Right hindlimb (tissue), 1 donor: ENCODE measurements at places on chromosomes 3 and 15.
A peak's percentile ranks its signal among the peaks of the same experiment; 100 is the strongest.

GRCh38 chr15:75420698-75421097 lies 30.8 kb downstream of the SIN3A start:
- DNase-seq, result no peak

DNA sequence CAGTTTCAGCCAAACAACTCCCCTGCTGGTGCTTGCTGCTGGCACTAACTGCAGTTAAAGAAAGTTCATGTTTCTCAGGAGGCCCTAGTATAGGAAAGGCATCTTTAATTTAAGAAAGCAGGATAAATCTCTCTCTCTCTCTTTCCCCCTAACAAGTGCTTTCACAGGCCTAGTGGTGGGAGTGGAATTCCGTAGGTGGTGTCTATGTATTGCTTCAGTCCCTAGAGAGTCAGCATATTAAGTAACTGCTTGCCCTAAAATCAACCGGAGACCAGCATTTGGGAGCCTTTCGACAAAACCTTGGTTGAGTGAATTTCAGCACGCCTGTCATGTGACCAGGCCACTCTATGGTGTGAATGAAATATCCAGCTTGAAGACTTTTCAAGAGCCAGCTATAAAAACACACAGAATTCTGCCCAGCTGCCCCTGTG lies 169.2 kb upstream of the TGFBR2 start:
- peak; percentile 39 for DNase-seq

GRCh38 chr3:17481116-17481515 lies 261.3 kb downstream of the TBC1D5 start:
- DNase-seq, result no peak

DNA sequence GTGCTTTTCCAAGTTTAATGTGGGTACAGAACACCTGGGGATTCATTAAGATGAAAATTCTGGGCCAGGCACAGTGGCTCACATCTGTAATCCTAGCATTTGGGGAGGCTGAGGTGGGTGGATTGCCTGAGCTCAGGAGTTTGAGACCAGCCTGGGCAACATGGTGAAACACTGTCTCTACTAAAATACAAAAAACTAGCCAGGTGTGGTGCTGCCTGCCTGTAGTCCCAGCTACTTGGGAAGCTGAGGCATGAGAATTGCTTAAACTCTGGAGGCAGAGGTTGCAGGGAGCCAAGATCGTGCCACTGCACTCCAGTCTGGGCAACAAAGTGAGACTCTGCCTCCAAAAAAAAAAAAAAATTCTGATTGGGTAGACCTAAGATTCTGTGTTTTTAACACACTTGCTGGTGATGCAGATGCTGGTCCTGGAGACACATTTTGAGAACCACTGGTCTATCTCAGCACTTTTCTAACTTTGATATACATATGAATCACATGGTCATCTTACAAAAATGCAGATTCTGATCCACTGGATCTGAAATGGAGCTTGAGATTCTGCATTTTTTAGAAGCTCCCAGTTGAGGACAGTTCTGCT lies 223.8 kb upstream of the SATB1 start:
- DNase-seq, result no peak

- no peak for DNase-seq
Measured at GRCh38 chr3:180646187-180646790, 33.0 kb downstream of the CCDC39 start.

DNA sequence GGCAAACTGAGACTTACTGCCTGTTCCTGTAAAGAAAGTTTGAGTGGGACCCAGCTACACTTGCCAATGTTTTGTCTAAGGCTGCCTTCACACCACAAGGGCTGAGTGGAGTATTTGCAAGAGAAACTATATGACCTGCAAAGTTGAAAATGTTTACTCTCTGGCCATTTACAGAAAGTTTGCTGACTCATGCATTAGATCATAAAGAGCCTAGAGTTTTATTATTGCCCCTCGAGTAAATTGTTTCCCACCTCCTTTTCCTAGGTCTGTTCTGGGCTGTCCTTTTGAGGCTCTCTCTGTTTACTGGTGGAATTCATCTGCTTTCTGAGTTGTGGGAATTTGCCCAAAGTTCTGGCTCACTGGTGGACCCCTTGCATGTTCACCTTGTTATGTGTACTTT lies 6.7 kb upstream of the PROK2 start:
- no peak for DNase-seq

GRCh38 chr15:32824777-32825176 lies 107.0 kb downstream of the GREM1 start:
- no peak for DNase-seq

GRCh38 chr3:140342668-140343067 lies 335.2 kb upstream of the TRIM42 start:
- no peak for DNase-seq

GRCh38 chr15:70266412-70267121 lies 168.8 kb upstream of the TLE3 start:
- peak; percentile 79 for DNase-seq

DNA sequence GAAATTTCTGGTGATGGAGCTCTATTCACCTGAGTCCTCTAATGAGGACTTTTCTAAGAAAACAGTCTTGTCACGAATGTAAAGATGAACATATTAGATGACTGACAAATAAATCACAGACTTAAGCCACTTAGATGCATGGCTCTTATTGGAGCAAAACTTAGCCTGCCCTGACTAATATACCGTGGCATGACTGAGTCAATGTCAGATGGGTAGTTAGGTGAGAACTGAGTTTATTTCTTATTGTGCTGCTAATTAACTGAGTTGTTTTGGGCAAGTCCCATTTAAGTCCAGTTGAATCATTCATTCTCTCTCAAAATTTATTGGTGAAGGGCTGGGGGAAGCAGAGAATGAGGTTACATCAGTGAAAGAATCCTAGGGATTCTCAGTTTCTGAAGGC lies 459.8 kb downstream of the MCTP2 start:
- no peak for DNase-seq
